Frontal cortex (tissue), 4 donors: ENCODE measurements at places on chromosomes 3 and 15.

GRCh38 chr15:31279221-31280045 is 47.2 kb upstream of the KLF13 start:
- DNase-seq = no peak

- peak; percentile 62 for DNase-seq
Measured at GRCh38 chr3:52490939-52491526, 4.1 kb upstream of the STAB1 start.

DNA sequence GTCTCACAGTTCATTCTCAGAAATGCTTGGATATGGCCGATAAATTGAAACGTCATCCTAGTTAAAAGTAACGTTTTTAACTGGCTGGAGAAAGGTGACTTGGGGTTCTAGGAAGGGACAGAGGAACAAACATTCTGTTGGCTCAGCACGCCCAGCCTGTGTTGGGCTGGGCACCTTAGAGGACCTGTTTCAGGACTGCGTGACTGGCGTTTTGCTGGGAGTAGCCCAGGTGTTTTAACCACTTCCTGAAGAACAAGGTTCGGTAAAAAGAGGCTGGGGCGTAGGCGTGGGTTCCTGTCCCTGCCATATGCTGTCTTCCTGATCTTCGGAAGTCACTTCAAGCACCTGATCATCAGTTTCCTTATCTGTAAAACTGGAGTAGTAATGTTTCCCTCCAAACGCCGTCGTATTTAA is 1.1 kb upstream of the TLNRD1 start:
- no peak for DNase-seq

- DNase-seq = no peak
Measured at GRCh38 chr3:159805411-159805772, 183.2 kb upstream of the IL12A start.

- DNase-seq = no peak
Measured at GRCh38 chr15:82875411-82876003, 66.1 kb downstream of the WHAMM start.

DNA sequence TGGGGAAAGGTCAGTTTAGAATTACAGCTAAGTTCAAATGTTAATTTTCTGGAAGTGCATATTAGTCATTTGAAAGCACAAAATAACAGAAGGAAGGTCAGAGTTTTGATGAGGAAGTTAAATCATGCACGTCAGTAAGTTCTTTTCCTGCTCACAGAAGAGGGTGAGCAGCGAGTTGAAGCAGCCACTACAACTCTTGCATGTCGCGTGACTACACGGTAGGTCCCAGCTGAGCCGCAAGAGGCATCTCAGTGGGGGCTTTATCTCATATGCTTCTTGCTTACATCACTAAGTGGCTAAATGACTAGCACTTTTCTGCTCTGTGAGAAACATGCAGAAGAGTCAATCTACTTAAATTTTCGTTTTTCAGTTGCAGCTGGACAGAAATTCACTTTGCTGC is 21.3 kb upstream of the SEC62 start:
- DNase-seq = no peak

- DNase-seq = no peak
Measured at GRCh38 chr15:53710906-53711305, 48.6 kb downstream of the WDR72 start.

DNA sequence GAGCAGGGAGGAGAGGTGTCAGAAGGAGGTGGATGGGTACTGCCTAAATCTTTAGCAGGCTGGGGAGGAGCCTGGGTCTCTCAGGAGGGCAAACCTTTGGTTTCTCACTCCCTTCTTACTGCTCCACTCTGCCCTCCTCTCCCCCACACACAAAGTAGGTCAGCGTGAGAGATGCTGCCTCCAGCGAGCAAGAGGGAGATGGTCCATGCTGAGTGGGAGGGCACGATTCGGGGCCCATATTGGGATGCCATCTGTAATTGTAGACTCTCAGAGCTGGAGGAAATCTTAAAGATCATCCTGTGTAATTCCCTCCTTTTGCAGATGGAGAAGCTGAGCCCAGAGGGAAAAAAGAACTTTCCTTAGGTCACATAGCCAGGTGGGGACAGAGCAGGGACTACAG is 34.2 kb upstream of the SYN2 start:
- no peak for DNase-seq

DNA sequence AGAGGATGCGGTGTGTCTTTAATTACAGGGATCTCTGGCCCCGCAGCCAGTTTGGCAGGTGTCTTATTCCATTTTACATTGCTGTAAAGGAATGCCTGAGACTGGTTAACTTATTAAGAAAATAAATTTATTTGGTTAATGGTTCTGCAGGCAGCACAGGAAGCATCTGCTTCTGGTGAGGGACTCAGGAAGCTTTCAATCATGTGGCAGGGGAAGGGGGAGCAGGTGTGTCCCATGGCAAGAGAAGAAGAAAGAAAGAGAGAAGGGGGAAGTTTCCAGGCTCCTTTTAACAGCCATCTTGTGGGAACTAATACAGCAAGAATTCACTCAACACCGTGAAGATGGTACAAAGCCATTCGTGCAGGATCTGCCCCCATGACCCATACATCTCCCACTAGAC is 128.0 kb upstream of the CRBN start:
- DNase-seq = no peak

DNA sequence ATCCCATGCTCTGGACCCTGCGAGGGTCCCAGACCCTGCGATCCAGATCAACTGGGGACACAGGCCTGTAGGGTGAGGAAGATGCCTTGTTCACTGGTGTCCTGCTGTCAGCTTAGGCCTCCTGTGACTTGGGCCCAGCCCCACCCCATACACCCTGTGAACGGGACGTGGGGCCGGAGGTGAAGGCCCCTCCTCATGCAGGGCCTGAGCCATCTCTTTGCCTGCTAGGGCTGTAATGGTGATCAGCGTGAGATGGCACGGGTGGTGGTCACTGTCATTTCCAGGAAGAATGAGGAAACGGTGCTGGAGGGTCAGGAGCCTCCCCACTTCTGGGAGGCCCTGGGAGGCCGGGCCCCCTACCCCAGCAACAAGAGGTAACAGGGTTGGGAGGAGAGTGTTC is 12.4 kb downstream of the VILL start:
- DNase-seq = no peak

GRCh38 chr15:78438619-78439285 is 736 bp downstream of the IREB2 start:
- no peak for DNase-seq

- DNase-seq = peak; percentile 31
Measured at GRCh38 chr15:39786447-39787056, 3.9 kb upstream of the FSIP1 start.

- peak; percentile 66 for DNase-seq
Measured at GRCh38 chr15:27017168-27017809, 46.3 kb downstream of the GABRG3 start.

GRCh38 chr3:174862101-174862500 is 3.0 kb downstream of the NAALADL2 start:
- DNase-seq = no peak

DNA sequence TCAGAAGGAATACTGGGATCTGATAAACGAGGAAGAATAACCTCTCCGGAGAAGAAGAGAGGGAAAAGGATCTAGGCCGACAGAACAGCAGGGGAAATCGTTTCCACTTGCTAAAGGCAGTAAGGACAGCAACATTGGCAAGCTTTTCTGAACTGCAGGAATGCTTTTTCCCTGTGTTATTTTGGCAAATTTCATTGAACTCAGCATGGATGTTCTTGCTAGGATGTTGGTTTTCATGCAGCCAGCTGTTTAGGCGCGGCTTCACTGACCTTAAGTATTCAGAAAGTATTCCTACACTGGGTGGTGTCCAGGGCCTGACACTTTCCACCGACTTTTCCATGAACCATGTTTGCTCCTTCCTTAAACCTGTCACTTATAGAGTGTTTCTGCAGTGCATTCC is 489.7 kb downstream of the CNTN3 start:
- no peak for DNase-seq

DNA sequence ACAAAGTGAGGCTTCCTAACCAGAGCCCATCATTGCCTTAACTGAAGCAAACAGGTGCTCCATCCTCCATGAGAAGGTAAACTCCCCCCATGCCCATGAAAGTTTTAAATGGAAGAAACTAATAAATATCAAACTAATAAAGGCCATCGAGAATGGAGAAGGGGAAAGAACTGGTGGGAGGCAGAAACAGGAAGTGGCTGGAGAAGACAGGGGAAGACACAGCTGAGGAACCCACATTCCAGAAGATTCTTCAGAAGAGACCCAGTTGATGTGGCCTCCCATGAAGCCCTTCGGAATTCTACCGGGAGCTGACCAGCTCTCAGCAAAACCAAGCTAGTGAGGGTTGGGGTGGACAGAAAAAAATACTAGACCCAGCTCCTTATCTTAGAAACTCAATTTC is 41.6 kb downstream of the SH3BP5 start:
- DNase-seq = no peak

- DNase-seq = no peak
Measured at GRCh38 chr3:175573226-175573625, 714.1 kb downstream of the NAALADL2 start.

GRCh38 chr15:95715116-95715903 is 615.2 kb upstream of the NR2F2 start:
- DNase-seq = no peak

DNA sequence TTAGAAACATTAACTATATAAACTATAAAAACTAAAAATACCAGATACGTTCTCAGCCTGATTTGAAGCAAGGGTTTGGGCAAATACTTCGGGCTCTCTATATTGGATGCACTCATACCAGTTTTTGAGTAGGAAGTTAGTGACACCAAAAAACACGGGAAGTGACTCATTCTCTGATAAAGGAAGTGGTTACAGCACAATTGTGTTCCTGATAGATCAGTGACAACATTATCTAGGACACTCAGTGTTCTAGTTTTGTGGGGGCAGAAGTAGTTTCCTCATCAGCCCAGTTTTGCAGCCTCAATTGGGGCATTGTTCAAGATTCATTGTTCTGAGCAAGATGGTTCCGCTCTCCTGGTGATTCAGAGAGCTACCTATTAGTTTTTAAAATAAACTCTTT is 469.6 kb upstream of the DPPA4 start:
- no peak for DNase-seq

DNA sequence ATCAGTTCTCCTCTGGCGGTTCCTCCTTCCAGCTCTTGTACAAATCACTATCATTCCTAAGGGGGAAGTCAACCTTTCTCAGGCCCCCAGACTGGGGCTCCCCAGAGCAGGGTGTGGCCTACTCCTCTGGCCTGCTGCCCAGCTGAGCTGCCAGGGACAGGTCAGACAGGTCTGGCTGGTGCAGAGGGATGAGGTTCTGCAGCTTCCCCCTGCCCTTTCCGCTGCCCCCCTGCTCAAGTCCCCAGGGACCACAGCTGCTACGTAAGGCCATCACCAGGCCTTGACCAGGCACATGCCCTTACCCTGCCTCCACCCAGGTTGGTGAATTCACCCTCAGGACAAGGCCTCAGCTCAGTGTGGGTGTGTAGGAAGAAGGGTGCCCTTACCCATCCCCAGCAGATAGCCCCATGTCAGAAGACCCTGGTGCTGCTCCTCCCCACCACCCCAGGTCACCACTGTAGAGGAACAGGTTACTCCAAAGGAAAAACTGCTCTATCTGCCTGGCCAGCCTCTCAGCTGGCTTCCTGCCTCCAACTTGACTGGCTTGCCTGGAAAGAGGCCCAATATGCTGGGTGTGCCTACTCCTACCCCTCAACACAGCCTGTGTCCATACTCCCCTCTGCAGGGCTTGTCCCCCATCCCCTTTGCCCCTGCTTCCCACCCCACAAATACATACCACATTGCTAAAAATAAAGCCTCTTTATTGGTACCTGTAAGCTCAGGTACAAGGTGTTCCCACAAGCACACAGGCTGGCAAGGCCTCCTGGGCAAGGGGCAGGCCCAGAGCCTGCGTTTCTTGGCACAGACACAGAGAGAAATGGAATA is 12.0 kb downstream of the CSRNP1 start:
- no peak for DNase-seq

GRCh38 chr3:183148056-183148455 is 14.5 kb downstream of the LAMP3 start:
- no peak for DNase-seq

- DNase-seq = no peak
Measured at GRCh38 chr3:94862703-94863102, 799.8 kb downstream of the NSUN3 start.

DNA sequence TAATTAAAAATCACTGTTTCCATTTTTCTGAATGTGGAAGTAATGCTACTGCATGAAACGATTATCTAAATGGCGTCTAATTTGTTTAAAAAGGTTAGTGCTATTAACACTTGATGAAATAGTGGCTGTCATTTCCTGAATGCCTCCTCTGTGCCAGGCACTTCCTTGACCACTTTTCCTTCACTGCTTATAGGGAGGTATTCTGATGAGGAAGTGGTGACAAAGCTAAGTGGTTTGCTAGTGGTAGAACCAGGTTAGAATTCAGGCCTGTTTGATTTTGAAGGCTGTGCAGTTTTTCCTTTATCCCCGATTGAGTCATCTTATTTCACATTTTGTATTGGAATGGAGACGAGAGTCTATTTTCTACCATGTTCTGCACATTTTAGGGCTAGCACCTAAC is 119.0 kb downstream of the USP13 start:
- no peak for DNase-seq

- DNase-seq = no peak
Measured at GRCh38 chr15:47326410-47327333, 390.6 kb upstream of the SEMA6D start.

DNA sequence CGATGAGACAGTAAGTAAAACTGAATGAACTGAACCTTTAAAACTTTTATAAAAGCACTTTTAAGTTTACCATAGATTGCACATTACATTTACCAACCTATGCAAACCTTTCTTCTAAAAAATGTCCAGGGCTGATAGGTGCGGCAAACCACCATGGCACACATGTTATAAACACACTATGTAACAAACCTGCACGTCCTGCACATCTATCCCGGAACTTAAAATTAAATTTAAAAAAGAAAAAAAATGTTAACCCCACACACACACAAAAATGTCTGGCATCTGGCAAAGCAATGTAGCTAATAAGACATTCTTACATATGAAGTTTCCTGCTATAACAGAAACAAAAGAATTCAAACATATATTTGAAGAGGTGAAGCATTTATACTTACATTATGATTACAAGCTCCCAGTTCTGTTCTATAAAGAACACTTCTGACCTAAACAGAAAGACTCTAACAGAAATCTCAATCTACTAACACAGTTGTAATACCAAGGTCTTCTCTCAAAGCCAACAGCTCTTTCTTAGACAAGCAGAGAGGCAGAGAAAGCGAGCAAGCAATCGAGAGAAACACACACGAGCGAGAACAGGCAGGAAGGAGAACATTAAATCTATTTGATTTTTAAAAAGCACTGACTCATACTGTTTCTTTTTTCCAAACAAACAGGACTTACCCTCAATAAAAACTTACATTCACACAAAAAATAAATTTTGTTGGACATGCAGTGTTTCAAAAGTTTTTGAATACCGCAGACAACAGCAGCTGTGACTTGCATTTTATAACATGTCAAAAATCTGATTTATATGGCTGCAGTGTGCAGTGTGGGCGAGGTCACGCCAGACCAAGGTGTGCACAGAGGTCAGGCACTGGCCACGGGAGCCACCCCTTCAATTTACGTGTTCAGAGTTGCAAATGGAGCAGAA is at the start of gene NRG4:
Gene NRG4 (minus strand): TSS at position 798 of the 925 bp plus-strand sequence. CDS start 1,194 bp downstream, outside the sequence.
- no peak for DNase-seq

GRCh38 chr15:65318870-65319356 is 14.4 kb downstream of the RNU5B-1 start:
- peak; percentile 76 for DNase-seq
